ENCODE measurements at places on chromosomes 6 and 20.

DNA sequence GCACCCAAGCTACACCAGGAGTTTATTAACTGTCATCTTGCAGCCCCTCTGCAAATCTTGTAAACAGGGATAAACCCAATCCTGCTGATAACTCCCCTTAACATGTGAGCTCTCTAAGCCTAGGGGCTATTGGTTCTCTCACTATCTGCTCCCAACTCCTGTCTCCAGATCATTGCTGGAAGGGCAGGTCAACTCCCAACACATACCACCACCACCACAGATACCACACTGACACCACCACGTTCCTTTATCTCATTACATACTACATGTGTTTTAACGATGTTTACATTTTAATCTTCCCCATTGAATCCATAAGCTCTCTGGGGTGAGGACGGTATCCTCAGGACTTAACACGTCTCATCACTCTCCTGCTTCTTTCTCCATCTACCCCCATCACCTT, 51.8 kb downstream of the SIM1 start:
- no peak for ATAC-seq

- ATAC-seq, result no peak
These were observed 28.1 kb downstream of the ALDH8A1 start for GRCh38 chr6:134921721-134922261.

GRCh38 chr6:27836783-27837624, 75.2 kb downstream of the OR2B2 start:
- ATAC-seq, result peak; percentile 78

GRCh38 chr20:54510541-54511129, 35.2 kb downstream of the DOK5 start:
- no peak for ATAC-seq

GRCh38 chr6:167089243-167090142, 33.4 kb upstream of the CCR6 start:
- no peak for ATAC-seq

DNA sequence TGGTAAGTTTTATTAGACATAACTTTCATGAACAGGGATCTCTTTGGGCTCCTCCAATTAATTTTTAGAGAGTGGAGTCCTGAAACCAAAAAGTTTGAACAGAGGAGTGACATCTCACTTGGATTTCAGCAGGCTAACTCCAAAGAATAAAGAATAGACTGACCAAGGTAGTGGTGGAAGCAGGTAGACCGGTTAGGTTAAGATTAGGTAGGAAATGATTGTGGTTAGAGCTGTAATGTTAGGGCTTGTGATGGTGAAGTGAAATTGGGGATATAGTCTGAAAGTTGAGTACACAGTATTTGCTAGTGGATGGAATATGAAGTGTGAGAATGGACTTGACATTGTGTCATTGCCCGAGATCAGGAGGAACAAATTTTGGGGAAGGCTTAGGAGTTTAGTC, 27.8 kb downstream of the QKI start:
- ATAC-seq, result no peak

- ATAC-seq, result no peak
These were observed 35.9 kb downstream of the ANKRD60 start for GRCh38 chr20:58192567-58192966.

GRCh38 chr20:49282584-49283171, 4.8 kb upstream of the ZNFX1 start:
- ATAC-seq, result no peak

DNA sequence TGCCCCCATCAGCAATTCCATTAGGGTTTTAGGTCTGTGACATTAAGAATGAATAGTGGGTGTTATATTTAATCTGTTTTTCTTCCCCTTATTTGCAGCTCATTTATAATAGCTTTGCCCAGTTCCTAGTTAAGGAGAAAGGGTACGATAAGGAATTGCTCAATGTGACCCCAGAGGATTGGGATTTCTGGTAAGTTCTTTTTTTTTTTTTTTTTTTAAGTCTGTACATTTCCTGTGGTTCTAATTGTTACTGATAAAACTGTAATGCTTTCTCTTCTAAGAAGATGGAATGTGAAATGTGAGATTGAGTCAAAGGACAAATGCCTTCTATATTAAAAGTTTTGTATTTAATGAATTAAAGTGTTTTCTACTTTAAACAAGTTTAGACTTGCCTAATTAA, 5.5 kb downstream of the NT5DC1 start:
- ATAC-seq, result no peak

DNA sequence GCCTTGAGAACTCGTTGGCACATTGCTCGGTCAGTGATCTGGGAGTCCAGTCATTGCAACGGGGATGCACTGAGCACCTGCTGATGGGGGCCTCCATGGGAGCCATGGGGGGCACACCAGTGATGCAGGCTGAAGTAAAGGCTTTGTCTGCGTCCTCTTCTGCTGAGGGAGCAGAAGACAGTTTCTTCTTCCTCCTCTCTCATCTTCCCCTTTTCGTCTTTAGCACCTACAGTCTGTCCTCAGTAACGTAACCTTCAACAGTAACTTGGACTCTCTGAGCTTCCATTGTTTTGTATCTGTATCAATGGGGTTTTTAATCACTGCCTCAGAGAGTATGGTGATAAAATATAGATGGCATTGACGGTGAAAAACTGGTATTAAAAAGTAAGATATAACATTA, 240.0 kb downstream of the TMEM242 start:
- no peak for ATAC-seq

DNA sequence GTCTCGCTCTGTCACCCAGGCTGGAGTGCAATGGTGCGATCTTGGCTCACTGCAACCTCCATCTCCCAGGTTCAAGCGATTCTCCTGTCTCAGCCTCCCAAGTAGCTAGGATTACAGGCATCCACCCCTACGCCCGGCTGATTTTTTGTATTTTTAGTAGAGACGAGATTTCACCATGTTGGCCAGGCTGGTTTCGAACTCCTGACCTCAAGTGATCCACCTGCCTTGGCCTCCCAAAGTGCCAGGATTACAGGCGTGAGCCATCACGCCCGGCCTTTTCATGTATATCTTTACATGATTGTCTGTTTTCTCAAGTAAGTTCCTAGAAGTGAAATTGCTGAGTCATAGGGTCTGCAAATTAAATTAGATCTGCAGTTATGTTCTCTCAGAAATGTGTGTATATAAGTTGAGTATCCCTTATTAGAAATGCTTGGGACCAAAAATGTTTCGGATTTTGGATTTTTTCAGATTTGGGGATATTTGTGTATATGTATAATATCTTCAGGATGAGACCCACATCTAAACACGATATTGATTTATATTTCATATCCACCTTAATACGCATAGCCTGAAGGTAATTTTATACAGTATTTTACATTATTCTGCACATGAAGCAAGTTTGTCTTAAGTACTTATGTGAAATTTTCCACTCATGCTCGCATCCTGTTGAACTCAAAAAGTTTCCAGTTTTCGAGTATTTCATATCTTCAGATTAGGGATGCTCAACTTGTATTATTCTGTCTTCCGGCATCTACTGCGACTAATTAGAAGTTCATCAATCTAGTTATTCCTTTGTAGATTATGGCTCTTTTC, 40.4 kb downstream of the TAB2 start:
- no peak for ATAC-seq

DNA sequence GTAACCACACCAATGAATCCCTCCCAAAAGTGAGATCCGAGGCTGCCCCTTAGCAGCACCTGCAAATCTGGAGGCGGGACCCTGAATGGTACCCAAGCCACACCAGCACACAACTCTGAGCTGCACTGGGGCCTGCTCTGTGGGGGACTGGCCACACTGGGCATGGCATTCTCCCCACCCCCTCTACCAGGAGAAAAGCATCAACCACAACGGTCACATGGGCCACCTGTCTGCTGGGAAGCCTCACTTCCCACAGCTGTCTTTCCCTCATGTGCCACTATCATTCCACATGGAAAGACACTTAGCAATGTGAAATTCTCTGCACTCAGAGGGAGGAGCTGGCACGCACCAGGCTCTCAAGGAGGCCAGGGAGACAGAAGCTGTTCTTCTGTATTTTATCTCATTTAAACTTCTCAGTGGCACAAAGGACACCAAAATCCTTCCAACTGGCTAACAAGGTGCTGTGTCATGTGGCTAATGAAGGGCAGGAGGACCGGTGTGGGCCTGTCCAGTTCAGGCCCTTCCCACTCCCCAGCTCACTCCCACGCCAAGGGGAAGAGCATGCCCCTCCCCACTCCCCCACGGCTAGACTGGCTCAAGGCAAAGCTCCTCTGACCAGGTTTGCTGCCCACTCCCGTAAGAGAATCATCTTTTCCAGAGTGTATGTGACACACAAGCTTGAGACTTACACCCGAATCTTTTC, 19.0 kb downstream of the YTHDF1 start:
- no peak for ATAC-seq

- ATAC-seq, result peak; percentile 39
These were observed 636 bp upstream of the EEF1A1 start for GRCh38 chr6:73521351-73521985.

DNA sequence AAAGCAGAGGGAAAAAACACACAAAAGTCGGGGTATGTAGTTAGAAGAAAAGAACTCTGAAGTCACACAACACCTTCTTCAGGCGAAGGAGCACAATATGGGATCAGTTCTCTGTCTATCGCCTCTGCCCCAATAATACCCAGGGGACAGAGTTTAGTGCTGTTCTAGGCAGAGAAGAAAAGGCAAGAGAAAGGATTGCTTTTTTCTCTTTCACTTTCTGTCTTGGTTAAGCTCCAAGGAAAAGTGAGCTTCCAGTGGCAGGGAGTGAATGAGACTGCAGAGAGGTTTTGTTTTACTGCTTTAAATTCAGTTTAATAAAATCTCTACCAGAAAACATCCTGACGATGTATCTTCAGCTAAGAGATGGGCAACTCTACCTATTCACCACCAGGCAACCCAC, 86.6 kb upstream of the STXBP5 start:
- ATAC-seq, result no peak

- ATAC-seq, result no peak
These were observed 64.7 kb upstream of the GATA5 start for GRCh38 chr20:62540504-62540903.

DNA sequence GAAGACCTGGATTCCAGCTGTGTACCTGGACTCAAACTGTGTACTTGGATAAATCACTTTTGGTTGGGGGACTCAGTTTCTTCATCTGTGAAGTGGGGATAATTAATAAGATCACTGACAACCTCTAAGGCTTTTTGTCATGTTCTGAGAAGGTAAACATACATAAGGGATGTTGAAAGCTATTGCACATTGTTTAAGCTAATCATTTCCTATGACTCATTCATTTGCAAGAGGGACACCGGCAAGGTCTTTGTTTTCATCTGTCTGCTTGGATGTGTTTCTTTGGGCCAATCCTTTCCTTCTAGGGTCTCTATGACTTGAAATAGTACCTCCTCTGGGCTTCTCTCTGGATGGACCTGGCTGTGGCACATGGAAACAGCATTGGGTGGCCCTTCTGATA, 6.8 kb downstream of the PROKR2 start:
- no peak for ATAC-seq

GRCh38 chr6:34047913-34048867, 97.7 kb downstream of the GRM4 start:
- ATAC-seq, result no peak

DNA sequence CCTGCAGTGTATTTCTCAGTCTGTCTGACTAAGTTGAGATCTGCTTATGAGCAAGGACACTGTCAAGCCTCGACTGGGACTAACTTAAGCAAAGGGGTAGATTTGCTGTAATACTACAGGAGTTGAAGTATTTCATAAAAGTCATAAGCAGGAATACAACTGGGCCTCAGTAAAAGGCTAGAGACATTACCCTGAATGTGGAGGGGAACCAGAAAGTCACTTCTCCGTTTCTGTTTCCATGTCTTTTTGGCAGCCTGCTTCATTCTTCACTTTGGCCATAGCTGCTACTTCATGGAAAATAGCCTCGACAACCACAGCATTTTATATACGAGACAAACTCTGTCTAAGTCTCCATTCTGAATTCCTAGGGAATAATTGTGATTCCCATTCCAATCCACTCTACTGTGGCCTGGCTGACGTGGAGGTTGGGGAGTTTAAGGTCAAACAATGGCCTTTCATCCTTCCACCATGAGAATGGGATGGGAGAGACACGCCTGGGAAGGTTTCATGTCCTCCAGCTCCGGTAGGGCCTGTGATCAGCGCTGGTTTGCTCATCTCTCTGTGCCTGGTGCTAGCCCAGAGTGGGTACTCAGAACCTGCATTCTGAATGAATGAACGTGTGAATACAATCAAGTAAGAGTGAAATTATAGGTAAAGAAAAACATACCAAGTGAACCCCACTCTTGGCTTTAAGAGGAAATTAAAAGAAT, 37.1 kb upstream of the DUSP22 start:
- ATAC-seq, result no peak

GRCh38 chr6:125989631-125990030, 3.3 kb downstream of the TRMT11 start:
- ATAC-seq, result no peak

DNA sequence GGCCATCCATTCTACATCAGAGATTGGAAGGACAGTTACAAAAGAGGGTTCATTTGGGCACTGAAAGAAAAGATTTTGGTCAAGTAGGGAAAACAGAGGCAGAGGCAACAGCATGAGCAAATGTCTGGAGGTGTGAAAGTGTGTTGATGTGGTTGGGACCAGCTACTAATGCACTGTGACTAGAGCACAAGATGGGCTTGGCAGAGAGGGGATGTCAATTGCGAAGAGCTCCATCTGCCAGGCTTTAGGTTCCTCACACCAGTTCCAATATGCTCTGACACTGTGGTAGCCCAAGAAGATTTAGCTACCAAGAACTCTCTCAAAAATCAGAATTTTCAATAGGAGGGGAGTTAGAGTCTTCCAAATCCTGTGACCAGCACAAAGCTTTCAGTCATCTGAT, 42.1 kb downstream of the TRAF3IP2 start:
- ATAC-seq, result no peak

DNA sequence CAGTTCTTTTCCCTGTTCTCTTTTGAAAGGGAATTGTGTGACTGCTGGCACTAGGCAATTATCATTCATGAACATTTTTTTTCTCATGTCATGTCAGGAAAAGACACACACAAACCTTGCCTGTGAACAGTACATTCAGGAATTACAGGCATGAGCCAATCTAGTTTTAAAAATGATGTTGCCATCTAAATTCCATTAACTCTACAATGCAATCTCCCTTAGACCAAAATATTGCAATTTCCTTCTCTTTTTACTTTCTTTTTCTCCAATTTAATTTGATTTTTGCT, 127.5 kb upstream of the STMND1 start:
- ATAC-seq, result no peak

- no peak for ATAC-seq
These were observed 10.1 kb downstream of the MYLK4 start for GRCh38 chr6:2740581-2740980.

DNA sequence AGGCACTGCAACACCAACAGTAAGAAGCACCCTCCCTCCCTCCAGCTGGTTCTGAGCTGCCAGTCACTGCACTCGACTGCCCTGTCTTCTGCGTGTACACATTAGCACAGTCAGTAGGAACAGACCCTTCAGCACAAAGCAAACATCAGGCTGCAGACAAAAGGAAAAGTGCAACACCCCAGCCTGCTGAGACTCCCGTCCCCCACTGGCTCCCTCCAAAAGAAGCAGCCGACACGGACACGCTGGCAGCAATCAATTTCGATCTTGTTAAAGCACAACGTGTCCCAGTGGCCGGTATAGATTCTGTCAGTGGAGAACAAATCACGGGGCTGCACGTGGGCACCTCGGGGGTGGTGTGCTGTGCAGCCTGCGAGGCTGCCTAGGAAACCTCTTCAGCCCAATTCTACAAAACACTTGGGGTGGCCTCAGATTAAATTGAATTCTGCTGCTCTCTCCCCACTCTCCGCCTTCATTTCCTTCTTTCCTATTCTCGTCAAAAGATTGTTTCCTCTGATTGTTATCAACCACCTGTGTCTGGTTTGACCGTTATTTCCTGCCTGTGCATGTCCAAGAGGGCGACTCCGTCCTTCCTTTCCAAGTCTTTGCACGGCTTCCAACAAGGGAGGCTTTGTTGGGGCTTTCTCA, 38.7 kb downstream of the TRAF3IP2 start:
- ATAC-seq, result no peak
